Stimulated activated CD4-positive, alpha-beta T cell treated with anti-CD3 and anti-CD28 coated beads, Interleukin-1b, Interleukin-23, amount 100 ng/mL, for 1 hour (primary cell): ENCODE measurements at places on chromosomes 7 and 10.

- DNase-seq: no peak
These were observed 59.1 kb upstream of the COL1A2 start for GRCh38 chr7:94335586-94335985.

GRCh38 chr7:139825666-139826290 is 3.3 kb upstream of the TBXAS1 start:
- no peak for DNase-seq

GRCh38 chr7:116652793-116653192 is 19.2 kb upstream of the MET start:
- DNase-seq: no peak

- DNase-seq: no peak
These were observed 76.1 kb upstream of the LYZL2 start for GRCh38 chr10:30705625-30706149.

- DNase-seq: no peak
These were observed 10.0 kb upstream of the SGPL1 start for GRCh38 chr10:70805619-70806215.

DNA sequence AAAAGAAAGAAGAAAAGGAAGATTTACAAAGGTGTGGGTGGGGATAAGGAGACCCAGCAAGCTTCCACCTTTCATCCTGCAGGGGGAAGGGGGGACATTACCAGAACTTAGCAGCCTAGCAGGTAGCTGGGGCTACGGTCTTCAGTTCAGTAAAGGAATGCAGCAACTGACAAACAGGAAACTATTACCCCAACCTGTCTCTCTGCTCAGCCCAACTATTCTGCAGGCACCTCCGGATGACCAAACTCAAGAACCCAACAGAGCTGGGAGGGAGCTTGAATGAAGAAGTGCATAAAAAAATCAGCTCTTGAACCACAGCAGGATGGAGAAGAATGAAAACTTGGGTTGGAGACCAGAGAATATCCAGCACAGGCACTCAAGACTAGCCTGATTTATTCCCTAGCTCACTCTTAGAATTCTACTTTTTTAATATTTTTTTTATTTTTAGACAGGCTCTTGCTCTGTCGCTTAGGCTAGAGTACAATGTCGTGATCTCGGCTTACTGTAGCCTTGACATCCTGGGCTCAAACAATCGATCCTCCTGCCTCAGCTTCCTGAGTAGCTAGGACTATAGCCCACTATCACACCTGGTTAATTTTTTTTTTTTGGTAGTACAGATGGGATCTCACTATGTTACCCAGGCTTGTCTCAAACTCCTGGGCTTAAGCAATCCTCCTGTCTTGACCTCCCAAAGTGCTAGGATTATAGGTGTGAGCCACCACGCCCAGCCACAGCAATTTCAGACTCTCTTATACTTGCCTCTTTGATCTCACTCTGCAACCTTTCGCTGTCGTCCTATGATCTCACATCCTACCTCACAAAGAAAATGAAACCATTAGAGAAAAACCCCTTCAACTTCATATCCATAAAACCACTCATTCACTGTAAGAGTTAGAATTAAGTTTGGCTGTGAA is 18.5 kb upstream of the C10orf67 start:
- no peak for DNase-seq

DNA sequence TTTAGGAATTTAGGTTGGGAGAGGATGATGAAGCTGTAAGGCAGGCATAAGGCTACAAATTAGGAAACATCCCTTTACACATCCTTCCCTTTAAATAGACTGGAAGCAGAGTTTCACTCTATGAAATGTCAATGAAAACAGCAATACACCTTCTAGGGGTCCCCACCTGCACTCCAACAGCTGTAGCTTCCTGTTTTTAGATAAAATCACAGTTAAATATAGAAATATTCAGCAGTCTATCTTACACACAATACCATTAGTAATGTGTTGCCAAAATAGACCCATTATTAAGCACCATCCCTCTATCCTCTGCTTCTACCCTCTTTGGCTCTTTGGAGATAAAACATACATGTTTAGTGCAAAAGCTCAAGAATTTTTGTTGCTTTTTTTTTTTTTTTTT is 237.4 kb downstream of the PCLO start:
- no peak for DNase-seq

DNA sequence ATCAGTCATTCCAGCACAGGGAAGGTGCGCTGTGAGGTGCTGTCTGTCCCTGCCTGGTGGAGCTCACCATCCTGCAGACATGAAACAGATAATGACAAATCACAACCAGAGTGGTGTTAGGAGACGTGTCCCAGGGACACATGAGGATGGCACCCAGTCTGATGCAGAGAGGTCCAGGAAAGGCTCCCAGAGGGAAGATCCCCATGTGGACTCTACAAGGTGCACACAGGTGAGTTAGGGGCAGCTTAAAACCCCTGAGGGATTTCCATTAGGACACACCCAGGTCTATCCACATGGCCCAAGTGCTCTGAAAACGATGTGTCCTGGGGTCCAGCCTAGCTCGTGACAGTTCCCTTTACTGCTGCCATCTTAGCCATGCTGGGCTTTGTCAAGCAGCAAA is 91.4 kb downstream of the ADARB2 start:
- no peak for DNase-seq

DNA sequence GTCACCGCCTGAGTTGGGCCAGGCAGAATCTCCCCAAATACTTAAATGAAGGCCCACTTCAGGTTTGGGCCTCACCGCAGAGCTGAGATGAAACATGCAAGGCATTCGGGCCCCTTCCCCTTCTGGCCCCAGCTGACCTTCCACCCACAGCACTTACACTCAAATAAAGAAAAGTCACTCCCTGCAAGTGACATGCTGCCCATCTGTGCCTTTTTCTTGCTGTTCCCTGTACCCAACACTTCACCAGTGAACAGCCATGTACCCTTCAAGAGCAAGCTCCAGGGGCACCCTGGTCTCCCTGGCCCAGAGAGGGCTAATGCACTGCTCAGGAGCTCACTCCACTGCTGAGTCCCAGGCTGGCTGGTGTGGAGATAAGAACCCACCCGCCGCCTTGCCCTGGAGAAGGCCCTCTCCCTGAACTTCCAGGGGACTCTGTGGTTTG is 40.7 kb downstream of the ZCCHC24 start:
- DNase-seq: no peak

DNA sequence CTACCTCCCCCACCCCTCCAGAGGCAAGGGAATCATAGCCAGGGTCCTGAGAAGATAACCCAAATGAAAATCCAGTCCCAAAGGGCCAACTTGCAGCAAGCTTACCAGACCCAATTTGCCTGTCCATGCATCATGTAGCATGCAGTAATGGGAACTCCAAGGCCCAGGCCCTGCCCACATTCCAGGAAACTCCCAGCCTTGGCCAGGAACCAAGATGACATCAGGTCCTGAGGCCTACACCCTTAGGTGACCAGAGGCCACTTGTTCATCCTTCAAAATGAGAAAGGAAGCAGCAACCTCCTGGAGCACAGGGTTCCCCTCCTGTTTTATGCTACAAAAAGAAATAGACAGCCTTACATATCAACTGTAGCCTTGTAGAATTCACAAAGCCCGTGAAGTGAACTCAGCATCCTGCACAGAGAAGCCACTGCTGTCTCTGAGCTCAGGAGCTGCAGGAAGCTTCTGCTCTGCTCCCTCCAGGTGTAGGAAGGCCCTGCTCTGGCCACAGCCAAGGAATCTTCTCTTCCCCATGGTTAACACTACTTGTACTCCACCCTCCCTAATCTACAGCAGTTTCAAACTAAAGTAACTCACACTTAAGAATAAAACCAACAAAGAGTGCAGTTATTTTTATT is 30.3 kb upstream of the GRB10 start:
- no peak for DNase-seq

DNA sequence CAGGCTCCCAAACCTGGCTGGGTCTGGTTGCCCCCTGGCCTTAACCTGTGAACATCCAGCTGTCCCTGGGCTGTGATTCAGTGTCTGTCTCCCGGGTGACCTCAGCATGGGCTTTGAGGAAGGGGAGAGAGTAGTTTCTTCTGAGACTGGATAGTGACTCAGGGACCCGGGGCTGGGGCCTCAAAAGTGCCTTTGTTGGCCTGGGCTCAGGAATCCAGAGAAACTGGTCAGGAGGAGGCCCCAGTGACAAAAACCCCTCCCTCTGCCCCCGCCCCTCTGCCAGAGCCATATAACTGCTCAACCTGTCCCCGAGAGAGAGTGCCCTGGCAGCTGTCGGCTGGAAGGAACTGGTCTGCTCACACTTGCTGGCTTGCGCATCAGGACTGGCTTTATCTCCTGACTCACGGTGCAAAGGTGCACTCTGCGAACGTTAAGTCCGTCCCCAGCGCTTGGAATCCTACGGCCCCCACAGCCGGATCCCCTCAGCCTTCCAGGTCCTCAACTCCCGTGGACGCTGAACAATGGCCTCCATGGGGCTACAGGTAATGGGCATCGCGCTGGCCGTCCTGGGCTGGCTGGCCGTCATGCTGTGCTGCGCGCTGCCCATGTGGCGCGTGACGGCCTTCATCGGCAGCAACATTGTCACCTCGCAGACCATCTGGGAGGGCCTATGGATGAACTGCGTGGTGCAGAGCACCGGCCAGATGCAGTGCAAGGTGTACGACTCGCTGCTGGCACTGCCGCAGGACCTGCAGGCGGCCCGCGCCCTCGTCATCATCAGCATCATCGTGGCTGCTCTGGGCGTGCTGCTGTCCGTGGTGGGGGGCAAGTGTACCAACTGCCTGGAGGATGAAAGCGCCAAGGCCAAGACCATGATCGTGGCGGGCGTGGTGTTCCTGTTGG is at the start of gene CLDN4:
TSS of gene CLDN4 (plus strand) at position 316 of the 903 bp plus-strand sequence. CDS start at position 522, 206 bp downstream.
- no peak for DNase-seq
